Epithelial cell of prostate (primary cell): ENCODE measurements at places on chromosomes 3 and 15.

- no peak for DNase-seq
Measured at GRCh38 chr15:59642351-59642750, 15.0 kb downstream of the GTF2A2 start.

- DNase-seq = no peak
Measured at GRCh38 chr3:175836617-175837016, 977.5 kb downstream of the NAALADL2 start.

GRCh38 chr15:58900631-58901030 is 32.8 kb downstream of the SLTM start:
- no peak for DNase-seq

DNA sequence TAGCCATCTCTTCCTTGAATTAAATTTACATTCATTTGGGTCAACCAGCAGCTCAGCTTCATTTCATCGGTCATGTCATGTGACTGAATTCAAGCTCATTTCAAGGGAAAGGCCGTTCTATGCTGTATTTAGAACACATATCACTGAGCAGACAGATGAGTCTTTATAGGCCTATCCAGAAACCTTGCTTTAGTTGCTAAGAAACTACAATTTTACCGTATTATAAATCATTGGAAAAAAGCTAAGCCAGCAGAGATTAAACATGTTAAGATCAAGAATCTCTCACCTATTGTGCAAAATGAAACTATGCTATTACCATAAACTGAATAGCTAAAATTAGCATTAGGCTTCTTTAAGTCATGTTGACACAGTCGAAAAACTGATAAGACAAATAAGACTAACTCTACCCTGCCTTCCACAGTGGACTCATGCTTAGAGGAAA is 2.2 kb downstream of the NPTN start:
- no peak for DNase-seq

DNA sequence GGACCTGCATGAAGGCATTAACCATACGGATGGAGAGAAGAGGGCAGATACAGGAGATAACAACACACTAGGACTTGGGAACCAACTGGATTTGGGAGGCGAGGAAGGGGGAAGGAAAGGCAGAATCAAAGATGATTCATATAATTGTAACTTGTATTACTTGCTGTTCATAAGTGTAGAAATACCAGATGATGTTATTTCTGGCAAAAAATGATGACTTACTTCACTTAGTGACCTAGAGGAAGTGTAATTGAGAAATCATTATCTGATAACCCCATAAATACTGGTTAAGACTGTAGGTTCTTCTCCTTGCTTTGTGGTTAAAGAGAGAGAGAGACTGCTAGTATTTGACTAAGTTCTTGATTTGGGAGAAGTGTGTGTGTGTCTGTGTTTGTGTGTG is 50.5 kb upstream of the GK5 start:
- DNase-seq = no peak

DNA sequence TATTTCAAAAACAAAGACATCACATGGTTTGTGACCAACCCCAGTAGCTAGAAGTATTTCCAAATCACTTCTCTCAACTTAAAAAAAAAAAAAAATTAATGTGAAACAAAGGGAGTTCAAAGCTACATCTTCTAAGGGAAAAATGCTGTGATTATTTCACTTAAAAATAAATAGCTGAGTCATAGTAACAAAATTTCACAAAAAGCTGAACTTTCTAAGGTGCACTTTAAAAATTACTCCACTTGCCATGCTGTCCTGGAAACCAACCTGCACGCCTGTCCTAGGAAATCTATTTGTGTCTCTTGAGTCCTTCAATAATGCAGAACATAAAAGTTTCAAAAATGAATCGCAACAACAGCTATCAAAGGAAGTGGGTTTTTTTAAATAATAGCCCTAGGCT is 1.8 kb downstream of the ACAP2 start:
- no peak for DNase-seq

GRCh38 chr15:100355342-100355741 is 13.6 kb upstream of the ADAMTS17 start:
- no peak for DNase-seq

- DNase-seq = no peak
Measured at GRCh38 chr3:152811974-152812760, 22.8 kb upstream of the P2RY1 start.

DNA sequence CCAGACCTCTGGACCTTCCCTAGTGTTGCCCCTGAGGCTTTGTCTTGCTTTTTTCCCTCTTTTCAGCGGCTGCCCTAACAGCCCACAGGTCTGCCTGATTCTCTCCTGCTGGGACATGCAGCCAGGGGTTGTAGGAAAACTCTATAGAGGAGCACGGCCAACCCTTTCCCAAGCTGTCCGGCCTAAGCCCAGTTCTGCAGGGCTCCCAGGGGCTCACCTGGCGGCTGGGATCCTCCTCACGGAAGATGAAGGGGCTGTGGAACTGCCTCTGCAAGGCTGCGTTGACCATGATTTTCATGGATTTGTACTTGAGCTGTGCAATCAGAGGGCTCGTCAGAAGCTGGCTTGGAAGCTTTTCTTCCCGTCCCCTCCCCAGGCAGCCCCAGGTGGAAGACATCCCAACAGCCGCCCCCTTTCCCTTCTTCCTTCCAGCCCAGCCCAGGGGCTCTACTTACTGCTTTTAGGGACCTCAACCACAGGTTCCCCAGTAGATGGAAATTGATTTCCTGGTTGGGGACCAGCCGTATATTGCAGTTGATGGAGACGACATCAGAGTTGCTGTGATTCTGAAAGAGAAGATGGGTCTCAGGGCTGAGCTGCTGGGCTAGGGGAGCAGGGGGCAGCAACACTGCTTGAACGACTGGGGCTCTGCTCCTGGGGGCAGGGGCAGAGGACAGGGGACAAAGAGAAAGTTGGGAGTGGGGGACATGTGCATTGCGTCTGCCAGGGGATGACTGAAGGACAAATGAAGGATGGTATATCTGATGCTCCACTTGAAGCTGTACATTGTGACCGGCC is 29.8 kb downstream of the FEM1B start:
- DNase-seq = no peak

DNA sequence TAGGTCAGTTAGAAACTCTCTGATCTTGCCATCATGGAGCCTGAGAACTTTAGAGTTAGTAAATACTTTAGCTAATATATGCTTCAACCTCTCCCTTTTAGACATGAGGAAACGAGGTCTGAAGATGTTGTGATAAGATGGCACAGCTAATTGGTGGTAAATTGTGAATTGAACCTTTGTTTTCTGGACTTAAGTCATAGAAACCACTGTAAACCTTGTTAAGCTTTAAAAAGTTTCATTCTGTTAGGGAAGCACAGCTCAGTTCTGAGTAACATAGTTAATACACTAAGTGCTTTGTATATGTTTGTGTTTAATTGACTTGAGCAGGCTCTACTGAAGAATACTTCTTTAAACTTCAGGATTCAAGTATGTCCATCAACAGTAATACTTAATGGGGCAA is 108.6 kb downstream of the AKAP13 start:
- peak; percentile 48 for DNase-seq

DNA sequence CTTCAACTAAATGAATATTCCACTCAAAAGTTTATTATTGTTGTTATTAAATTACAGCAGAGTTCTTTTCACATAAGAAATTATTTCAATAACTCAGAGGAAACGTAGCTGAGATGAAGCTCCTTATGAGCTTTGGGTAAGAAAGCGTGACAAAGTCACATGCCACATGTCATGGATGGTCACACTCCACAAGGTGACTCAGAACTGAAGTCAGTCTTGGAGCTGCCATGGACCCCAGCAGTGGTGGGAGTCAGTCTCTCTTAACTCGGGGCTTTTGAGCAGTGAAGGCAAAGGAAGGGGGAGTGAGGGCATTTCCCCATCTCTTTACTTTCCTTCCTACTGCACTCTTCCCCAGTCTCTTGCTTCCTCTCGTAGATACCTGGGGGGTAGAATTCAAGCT is 87.5 kb upstream of the FAM3D start:
- no peak for DNase-seq

GRCh38 chr3:25386686-25387255 is 41.3 kb upstream of the RARB start:
- no peak for DNase-seq

DNA sequence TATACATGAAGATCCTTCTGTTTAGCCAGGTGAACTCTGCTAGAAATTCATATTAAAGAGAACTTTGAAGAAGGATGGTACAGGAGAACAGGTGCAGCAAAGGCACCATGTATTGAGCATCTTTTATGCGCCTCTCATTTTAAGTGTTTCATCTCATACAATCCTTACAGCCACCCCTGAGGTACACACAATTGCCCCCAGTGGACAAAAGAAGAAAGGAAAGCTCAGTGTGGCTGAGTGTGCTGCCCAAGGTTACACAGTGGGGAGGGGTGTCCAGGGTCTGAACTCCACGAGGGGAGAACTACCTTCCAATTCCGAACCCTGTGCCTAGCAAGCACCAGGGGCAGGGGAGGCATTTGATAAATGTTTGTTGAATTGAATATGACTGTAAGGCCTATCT is 98.6 kb downstream of the MECOM start:
- DNase-seq = no peak

GRCh38 chr3:12478326-12478725 is 6.0 kb upstream of the TSEN2 start:
- no peak for DNase-seq

- no peak for DNase-seq
Measured at GRCh38 chr3:197446700-197447056, 109.1 kb downstream of the BDH1 start.

DNA sequence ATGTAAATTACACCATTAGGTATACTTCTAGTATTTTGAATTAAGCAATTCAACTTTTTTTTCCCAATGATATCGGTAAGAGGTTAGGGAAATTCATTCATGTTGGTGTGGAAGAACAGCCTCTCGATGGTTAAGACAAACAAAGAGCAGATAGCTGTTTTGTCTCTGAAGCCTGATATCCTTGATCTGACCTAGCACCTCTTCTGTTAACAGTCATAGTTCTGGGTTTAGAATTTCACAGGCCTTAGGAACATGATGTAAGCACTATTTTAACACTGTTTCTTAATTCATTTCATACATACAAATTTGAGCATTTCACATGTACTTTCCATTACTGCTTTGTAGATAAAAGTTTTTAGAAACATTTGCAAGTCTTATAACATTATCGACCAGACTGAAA is 367.5 kb upstream of the ZNF385D start:
- DNase-seq = no peak

- no peak for DNase-seq
Measured at GRCh38 chr15:79932447-79932846, 35.6 kb upstream of the MTHFS start.

GRCh38 chr15:27328608-27329007 is 357.6 kb downstream of the GABRG3 start:
- no peak for DNase-seq

DNA sequence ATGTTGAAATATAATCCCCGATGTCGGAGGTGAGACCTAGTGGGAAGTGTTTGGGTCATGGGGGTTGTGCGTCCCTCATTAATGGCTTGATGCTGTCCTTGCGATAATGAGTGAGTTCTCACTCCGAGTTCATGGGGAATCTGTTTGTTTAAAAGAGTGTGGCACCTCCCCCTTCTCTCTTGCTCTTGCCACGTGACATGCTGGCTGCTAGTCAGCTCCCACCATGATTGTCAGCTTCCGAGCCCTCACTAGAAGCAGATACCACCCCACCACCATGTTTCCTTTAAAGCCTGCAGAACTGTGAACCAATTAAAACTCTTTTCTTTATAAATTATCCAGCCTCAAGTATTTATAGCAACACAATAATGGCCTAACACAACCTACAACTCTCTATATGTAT is 166.3 kb upstream of the MBNL1 start:
- DNase-seq = no peak

GRCh38 chr3:88462230-88462629 is 312.5 kb downstream of the C3orf38 start:
- no peak for DNase-seq

- no peak for DNase-seq
Measured at GRCh38 chr15:90826886-90827435, 41.4 kb upstream of the FURIN start.

DNA sequence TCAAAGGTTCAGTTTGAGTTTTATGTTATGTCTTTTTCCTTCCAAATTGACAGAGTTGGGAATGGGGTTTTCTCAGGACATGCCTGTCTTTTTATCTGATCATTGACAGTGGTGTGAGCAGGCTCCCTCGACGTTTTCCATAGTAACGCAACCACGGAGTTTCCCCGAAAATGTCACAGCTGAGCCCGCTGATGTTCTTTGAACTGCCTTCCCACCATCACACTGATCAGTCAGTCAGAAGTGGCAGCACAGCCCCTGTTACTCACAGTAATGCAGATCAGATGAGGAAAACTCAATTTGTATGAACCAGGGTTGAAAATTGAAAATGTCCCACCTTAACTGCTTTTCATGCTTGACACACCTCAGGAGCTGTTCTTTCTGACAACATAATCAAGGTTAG is 210.4 kb downstream of the NECTIN3 start:
- DNase-seq = no peak

GRCh38 chr3:117054556-117054955 is 345.0 kb downstream of the TUSC7 start:
- no peak for DNase-seq

DNA sequence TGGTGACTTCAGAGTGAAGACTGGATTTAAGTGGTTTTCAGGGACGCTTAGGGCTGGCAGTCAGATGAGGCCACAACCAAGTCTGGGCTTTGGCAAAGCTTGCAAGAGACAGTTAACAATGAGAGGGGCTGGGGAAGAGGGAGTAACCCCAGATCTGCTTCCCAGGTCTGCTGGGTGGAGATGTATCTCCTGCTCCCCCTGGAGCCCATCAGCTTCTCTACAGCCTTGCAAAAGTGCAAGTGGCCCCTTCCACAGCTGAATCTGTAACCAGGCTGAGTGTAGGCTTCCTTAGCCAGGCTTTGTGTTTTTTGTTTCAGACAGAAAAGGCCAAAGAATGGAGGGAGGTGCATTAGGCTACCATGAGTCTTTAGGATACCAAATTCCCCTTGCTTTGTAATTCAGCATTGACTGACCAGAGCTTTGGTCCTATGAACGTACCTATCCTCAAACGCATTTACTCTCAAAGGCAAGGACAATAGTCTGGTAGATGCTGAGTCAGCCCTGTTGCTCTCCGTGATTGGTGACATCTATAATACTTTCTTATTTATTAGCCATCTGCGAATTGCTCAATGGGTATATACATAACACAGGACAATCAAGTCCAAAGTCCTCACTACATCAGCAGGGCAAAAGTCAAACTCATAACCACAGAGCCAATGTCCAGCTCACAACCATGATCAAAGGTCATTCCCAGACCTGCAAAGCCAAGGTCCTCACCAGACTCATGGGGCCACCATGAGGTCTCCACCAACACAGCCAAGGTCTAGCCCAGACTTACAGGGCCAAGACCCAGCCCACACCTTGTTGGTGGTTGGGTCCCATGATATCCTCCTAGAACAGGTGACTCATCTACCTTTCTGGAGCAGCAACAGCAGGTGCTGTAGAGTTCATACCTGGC is 17.1 kb downstream of the CCDC13 start:
- no peak for DNase-seq

- DNase-seq = no peak
Measured at GRCh38 chr3:146496251-146496650, 26.9 kb upstream of the PLSCR2 start.

- no peak for DNase-seq
Measured at GRCh38 chr15:74121039-74121438, 9.3 kb upstream of the ISLR2 start.

GRCh38 chr3:77535116-77535515 is 495.2 kb downstream of the ROBO2 start:
- DNase-seq = no peak

GRCh38 chr3:185750015-185750414 is 74.8 kb downstream of the IGF2BP2 start:
- DNase-seq = no peak
